ENCODE measurements at places on chromosomes 1 and 21.
A peak's percentile ranks its signal among the peaks of the same experiment; 100 is the strongest.

DNA sequence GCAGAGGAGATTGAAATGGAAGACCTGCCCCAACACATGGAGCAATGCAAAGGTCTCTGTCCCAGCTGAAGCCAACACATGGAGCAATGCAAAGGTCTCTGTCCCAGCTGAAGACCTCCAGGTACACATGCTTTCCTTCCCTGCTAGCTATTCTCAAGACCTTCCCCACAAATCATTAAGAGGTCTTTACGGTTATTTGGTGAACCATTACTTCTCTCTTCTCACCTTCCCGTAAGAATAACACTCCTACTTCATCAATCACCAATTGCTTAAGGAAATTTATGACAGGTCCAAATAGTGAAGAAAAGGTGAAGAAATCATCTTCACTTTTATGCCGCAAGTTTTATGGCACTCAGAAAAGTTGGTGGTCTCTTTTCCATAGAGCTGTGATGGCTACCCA lies 138.8 kb downstream of the NTPCR start:
- no peak for DNase-seq

GRCh38 chr21:24577301-24577700 lies 1030.0 kb downstream of the MRPL39 start:
- no peak for DNase-seq

GRCh38 chr1:46533179-46533864 lies 18.1 kb downstream of the KNCN start:
- peak; percentile 19 for DNase-seq

DNA sequence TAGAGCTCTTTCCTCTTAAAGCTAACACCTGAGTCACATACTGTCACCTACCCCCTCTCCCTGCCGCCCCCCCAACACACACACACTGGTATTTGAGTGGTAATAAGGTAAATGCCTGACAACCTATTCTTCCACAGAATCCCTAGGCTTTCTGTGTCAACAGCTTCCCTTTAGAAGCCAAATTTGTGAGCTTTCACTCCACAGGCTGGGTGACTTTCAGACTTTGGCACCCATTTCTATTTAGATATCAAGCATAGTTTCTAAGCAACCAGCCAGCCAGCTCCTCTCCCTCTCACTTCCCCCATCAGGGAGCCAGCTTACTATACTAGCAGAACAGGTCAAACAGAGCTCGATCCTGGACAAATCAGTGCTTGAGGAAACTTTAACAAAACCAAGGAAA lies 3.2 kb upstream of the C1orf74 start:
- no peak for DNase-seq

DNA sequence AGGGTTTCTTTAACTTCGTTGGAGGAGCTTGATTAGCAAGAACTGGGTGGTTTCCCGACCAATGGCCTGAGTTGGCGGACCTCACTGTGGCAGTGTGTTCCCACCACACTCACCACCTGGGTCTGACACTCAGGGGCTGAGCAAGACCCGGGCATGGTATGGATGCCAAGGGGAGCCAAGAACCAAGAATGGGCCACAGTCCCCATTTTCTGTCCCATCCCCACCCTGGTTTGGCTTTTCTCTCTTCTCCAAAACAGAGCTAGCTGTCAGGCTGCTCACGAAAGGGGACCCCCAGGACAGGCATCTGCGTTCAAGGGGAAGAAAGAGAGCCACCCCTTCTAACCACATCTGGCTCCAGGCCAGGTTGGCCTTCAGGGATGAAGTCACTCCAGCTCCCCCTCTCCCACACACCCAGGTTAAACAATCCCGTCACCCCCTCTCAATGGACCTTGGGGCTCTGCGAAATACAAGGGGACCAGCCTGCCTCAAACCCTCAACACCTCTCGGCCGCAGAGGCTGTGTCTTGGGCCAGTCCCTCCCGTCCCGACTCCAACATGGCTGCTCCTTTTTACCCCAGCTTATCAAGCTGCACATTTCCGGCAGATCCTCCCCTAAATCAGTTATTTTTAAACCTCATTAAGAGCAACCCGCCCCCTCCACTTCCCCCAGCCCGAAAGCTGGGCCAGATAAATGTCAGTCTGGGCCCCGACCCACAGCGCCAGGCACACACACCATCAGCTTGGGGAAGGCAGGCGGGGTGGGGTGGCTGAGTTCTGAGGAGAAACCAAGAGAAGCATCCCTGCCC lies 3.4 kb downstream of the TAGLN2 start:
- DNase-seq = no peak

DNA sequence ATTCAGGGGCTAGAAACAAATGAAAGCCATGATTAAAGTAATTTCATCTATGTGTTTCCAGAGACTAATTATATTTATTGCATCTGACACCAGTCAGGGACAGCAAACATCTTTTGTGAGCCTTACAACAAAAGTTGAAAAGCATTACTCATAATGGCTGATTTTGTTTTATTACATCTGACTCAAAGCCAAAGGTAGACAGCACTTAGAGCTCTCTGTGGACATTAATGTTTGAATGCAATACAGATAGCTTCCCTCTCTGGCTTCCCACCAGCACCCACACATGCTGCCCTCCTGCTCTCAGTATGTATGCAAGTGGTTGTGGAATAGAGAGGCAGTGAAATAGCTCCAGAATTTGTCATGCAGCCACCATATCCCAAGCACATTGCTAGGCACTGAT lies 198.7 kb downstream of the SETD4 start:
- no peak for DNase-seq

GRCh38 chr21:33821503-33822322 lies 93.9 kb downstream of the ATP5PO start:
- no peak for DNase-seq

- no peak for DNase-seq
These were observed 52.2 kb downstream of the SDC3 start for GRCh38 chr1:30856260-30856790.

GRCh38 chr1:205122489-205122882 lies 708 bp upstream of the RBBP5 start:
- DNase-seq = no peak

DNA sequence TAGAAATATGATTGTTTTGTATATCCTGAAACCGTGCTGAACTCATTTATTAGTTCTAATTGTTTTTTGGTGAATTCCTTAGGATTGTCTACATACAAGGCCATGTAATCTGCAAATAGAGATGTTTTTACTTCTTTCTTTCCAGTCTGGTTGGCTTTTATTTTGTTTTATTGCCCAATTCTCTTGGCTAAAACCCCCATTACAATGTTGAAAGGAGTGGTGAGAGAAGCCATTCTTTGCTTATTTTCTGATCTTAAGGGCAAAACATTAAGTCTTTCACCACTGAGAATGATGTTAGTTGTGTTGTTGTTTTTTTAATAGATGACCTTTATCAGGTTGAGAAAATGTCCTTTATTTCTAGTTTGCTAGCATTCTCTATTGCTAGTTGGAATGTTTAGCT lies 157.3 kb downstream of the NTMT2 start:
- DNase-seq = no peak

- no peak for DNase-seq
These were observed 144.2 kb downstream of the KCNK2 start for GRCh38 chr1:215226757-215227156.

GRCh38 chr1:28244549-28245251 lies 8.8 kb downstream of the ATP5IF1 start:
- no peak for DNase-seq

- no peak for DNase-seq
These were observed 8.8 kb downstream of the LRRC38 start for GRCh38 chr1:13505020-13505419.

DNA sequence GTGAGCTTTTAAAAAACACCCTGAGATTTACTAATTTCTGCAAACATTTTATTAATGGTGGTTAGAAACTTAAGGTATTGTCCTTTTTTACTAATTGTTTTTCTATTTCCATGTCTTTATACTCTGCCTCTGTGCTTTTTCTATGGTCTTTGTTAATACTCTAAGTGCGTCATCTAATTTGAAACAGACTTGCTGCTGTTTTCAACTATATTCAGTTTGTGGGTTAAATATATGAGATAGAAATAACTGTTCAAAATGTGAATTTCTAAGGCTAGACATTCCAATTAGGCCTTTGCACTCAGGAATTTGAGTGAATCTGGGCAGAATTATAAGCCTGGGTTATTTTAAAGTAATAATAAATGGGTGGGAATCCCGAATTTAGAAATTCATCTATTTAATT lies 82.4 kb upstream of the COL11A1 start:
- no peak for DNase-seq

- no peak for DNase-seq
These were observed 792 bp downstream of the GOLPH3L start for GRCh38 chr1:150696162-150696561.

DNA sequence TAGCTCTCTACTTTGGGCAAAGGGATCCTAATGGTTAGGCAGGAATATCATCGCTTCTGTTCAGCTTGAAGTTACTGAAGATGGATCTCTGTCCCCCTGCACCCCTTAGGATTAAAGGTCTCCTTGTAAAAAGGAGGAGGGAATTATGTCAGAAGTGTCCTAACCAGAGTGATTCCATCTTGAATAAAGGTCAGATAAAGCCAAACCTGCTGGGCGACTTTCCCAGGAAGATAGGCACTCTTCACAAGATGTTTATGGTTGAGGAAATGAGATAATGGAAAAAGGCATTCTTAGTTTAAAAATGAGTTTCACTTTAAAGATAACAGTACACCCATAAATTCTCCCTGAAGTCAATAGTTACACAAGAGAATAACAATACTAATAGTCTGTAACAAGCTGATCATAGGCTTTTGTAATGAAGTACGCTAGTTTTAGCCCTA lies 1.7 kb upstream of the NENF start:
- DNase-seq = no peak

- peak; percentile 24 for DNase-seq
These were observed 150.1 kb upstream of the FGGY start for GRCh38 chr1:59146651-59147358.

GRCh38 chr1:219445864-219446263 lies 167.0 kb downstream of the ZC3H11B start:
- DNase-seq = no peak

- no peak for DNase-seq
These were observed 6.5 kb upstream of the BARHL2 start for GRCh38 chr1:90723590-90724108.

GRCh38 chr1:42173961-42174735 lies 9.6 kb upstream of the GUCA2A start:
- no peak for DNase-seq

DNA sequence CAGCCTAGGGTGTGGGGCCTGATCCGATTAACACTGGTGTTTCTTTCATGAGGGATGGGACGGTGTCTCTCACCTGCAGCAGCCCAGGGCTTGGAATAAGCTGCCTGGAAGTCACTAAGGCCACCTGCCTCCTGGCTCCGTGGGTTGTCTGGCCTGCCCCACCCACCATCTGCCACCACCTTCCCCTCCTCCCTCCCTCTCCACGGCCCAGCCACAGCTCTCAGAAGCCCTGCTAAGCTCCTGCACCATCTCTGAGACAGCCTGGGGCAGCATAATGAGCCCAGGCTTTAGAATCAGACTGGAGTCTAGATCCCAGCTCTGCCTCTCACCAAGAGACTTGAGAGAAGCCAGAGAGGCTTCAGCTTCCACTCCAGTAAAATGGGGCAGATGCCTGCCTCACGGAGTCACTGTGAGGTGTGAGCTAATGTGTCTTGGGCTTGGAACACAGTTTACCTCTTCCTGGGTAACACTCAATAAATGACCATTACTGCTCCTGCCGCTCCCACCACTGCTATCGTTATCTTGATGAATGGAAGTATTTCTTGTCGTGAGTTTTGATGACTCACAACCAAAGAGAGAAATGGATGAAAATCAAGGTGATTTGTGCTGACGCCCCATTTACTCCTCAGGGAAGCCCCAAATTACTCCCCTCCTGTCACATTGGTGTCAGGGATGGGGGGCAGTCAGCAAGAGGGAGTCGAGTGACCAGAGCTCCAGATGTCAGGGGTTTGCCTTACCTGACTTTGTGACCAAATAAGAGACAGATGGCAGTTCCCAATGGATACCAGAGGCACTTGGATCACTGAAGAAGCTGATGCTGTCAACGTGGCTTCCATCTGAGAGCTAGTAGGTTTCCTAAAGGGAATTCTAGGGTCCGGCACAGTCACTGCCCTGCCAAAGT lies 23.5 kb upstream of the C1QA start:
- DNase-seq = no peak

GRCh38 chr1:163144418-163144817 lies 58.3 kb downstream of the RGS5 start:
- DNase-seq = no peak

DNA sequence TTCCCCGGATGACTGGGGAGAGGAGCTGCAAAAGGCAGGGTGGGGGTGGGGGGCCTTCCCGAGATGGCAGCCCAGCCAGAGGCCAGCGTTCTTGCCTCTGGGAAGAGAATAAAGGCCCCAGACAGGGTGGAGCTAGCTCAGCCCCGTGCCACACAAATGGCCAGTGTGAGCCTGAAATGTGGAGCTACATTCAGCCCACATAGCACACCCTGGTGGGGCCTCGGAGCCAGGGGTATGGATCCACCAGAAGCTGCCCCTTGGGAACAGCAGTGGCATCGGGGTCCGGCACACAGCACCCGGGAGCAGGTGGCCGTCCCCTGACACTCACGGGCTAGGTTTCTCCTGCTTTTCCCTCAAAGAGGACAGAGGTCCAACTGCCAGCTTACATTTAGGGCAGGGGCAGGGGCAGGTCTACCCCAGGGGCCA lies 93.9 kb downstream of the PDE9A start:
- DNase-seq = no peak

DNA sequence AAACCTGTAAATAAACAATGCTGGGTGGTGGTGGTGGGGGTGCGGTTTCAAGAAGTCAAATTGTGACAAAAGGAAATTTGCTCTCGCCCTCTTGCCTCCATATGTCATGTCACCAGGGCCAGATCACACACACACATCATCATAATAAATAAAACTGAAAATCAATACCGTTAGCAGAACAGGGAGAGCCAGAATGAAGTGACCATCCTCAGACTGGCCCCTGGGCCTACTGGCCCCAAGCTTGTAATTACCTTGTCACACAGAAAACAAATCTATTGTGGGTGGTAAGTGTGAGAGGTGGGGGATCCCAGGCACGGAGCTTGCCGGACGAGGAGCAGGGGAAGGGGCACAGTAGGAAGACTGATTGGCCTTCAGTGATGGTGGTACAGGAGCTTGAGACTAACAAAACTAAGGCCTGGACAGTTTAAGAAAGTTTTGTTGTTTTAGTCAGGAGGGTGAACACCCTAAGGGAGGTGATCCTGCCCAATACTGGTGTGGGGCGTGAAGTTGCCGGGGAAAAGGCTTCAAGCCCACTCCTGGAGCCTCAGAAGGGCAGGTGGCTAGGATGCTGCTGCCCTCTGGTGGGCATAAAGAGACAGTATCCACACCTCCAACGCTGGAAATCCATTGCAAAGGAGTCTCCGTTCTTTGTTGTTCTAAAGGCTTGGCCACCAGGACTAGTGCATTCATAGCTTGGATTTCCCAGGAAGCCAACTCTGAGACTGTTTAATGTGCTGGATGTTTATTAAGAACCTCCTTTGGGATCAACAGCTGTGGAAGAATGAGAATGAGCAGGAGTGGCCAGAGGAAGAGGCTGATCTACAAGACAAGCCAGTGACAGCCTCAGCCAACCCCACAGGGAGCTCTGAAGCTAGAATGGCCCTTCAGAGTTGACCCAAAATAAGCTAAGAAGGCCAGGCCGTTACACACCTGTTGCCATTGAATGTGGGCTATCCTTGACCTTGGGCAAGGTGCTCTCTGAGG lies 8.1 kb upstream of the C1orf216 start:
- DNase-seq = peak; percentile 18

GRCh38 chr1:51316846-51317120 lies 13.6 kb downstream of the TTC39A start:
- DNase-seq = no peak

GRCh38 chr1:166911624-166912023 lies 35.6 kb upstream of the TADA1 start:
- DNase-seq = no peak

- DNase-seq = no peak
These were observed 48.1 kb downstream of the BEND5 start for GRCh38 chr1:48728584-48728983.

All from stimulated activated CD4-positive, alpha-beta T cell treated with anti-CD3 and anti-CD28 coated beads, Interleukin-15, amount 100 ng/mL, for 1 hour (primary cell).